ENCODE measurements at places on chromosomes 5 and 9. TPM values are rescaled to one million over a fixed set of nuclear protein-coding genes. Genes with fewer than 3 reads are reported as not detected.

- DNase-seq = no peak
These were observed 269.3 kb downstream of the DMRT2 start for GRCh38 chr9:1319436-1319835.

- DNase-seq = no peak
These were observed 59.9 kb downstream of the SERINC5 start for GRCh38 chr5:80195837-80196400.

- DNase-seq = no peak
These were observed 49.0 kb upstream of the SUSD3 start for GRCh38 chr9:93009337-93010015.

GRCh38 chr9:94679587-94679986, 40.3 kb upstream of the FBP1 start:
- DNase-seq = no peak

Gene LCP2
- polyA plus RNA-seq = 3.4 TPM

DNA sequence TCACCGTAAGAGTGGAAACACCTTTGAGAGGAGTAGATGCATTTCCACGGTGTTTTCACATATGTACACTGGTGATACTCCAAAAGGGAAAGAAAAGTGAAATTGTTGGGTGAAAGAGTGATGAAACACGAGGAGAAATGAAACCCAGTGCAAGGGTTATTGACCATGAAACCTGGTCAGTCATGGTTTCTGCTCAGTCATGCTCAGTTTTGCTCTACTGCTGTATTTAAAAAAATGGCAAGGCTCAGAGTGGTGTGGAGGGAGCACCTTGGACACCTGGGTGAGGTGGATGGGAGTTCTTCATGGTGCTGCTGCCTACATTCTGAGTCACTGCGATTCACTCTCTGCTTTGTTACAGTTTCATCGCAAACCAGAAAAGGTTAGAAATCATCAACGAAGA, 32.3 kb downstream of the NTRK2 start:
- no peak for DNase-seq

DNA sequence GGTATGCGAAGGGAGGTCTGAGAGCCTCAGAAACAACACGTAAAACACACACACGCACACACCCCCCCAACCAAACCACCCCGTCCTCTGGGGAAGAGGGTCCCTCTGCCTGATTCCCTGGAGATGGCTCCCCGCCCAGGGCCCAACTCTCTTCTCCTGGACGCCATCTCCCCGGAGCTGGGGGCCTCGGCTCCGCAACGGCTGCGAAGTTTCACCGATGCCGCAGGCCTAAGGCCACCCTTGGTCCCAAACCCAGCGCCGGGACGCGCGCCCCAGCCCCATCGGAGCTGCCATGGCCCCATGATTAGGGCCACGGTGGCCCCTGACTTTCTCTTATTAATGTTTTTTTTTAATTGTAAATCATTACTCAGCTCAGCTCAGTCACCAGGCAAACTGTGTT, 181.4 kb upstream of the TBCA start:
- no peak for DNase-seq

GRCh38 chr5:160297004-160297403, 15.4 kb downstream of the CCNJL start:
- DNase-seq = no peak

- no peak for DNase-seq
These were observed 66.7 kb downstream of the SEC61B start for GRCh38 chr9:99288830-99289229.

DNA sequence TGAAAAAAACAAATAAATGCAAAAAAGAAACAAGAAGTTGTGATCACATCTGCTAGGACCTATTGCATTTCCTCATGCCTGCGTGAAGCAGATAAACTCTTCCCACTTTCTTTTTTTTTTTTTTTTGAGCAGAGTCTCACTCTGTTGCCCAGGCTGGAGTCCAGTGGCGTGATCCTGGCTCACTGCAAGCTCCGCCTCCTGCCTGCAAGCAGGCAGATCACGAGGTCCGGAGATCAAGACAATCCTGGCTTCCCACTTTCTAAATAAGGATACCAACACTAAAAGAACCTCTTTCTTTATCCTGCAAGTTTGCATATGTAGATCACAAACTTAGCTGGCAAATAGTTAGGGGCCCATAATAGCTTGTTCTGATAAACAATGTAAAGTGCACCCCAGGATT, 128.6 kb downstream of the ASTN2 start:
- DNase-seq = no peak

Gene SLIT3
- polyA plus RNA-seq = 49.7 TPM

Gene BAAT
- polyA plus RNA-seq = 0.39 TPM

DNA sequence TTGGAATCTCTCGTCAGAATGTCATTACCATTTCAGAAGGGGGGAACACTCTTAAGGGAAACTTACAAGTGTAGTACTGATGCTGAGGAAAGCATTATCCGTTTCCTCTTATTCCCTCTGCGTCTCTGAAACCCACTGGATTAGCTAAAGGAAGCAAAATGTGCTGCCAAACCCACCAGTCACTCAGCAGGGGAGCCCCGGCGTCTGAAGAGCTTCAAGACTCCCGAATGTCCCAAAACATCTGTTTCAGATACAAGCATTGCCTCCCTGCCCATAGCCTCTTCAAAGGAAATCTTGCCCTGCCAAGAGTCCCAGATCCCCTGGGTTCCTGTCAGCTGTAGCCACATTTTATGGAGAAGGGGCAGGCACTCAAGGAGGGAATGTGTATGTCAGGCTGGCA, 1.0 kb upstream of the HCN1 start:
- DNase-seq = no peak

GRCh38 chr9:19379283-19379682, 753 bp downstream of the RPS6 start:
- no peak for DNase-seq

- DNase-seq = no peak
These were observed 4.0 kb downstream of the SLC2A6 start for GRCh38 chr9:133474853-133475252.

DNA sequence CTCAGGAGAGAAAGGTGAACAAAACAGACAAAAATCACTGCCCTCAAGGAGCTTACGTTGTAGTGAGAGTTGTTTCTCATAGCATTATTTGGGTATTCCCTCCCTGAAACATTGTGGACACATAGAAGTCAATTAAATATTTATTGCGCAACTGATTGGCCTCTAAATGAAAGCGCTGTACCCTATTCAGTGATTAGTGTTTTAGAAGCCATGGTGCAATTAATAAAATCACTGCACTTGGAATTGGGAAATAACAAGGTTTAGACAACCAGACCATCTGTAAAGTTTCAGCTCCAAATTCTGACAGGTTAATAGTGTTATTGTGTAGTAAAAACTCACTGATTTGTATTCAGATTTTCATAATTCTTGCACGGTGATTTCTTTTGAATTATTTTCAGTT, 35.9 kb downstream of the TNPO1 start:
- DNase-seq = no peak

DNA sequence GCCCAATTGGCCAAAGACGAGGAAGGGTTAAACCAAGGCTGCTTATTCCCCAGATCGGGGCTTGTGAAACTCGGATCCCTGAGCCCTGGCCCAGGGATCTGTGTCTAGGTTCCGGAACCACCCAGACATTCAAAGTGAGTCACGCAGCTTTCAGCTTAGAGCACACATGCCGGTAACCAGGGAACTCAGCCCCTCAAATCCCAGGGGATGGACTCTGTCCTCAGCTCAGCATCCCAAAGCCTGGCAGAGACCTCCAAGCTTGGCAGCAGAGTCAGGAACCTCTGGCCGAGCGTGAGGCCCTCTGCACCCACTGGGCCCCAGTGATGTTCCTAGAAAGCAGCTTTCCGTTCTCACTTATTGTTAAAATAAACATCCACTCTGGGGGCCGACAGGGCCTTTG, 5.1 kb downstream of the PNPLA7 start:
- DNase-seq = no peak

DNA sequence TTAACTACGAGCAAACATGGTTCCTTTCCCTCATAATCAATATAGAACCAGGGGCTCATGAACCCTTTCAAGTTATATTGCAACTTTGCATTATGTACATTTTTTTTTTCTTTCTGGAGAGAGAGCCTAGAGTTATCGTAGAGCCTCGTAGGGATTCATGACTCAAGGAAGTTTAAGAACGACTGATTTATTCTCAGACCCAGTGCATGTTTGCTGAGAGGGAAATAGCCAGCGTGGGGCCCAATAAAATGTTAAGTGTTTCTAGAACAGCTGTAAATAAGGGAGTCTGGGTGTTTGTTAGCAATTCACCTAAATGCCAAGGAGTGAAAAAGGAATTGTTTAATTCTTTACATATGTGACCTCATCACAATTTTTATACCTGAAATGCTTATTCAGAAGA, 119.0 kb upstream of the KLF9 start:
- no peak for DNase-seq

Gene CCNO
- 6.2 TPM for polyA plus RNA-seq

DNA sequence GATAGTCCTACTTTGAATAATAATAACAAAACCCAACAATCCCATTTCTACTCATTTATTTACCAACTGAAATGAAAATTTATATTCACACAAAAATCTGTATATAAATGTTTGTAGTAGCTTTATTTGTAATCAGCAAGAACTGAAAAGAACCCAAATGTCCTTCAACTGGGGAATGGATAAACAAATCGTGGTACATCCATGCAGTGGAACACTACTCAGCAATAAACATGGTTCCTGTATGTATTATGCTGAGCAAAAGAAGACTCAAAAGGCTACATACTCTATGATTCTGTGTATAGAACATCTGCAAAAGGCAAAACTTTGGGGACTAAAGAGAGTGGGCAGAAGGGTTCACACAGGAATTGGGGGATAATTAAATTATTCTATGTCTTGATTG, 136.1 kb upstream of the HAND1 start:
- no peak for DNase-seq

DNA sequence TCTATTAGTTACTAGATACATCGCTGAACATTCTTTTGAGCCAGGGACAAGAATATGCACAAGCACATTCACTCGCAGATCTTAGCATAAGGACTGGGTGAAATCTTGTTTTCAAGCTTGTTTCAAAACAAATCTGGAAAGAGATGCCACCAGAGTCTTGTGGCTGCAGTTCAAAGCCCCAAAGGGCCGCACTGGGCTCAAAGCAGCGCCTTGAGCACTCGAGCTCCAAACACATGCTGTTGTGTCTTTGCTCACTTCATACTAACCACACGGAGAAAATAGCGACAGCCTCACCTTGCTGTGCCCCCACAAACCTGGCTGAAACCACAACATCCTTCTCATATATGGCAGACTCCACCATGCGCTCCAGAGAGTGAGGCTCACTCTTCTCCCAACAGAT, 34.2 kb upstream of the IL7R start:
- no peak for DNase-seq

Gene EGFL7
- polyA plus RNA-seq = 79.8 TPM

GRCh38 chr5:154779105-154779504, 23.9 kb downstream of the LARP1 start:
- no peak for DNase-seq

- no peak for DNase-seq
These were observed 1471.7 kb upstream of the C9orf72 start for GRCh38 chr9:29044959-29045358.

Gene FAM114A2
- 39.1 TPM for polyA plus RNA-seq

Measured in renal cortex interstitium (tissue), 15 donors.